ENCODE measurements at places on chromosomes 7 and 10.

DNA sequence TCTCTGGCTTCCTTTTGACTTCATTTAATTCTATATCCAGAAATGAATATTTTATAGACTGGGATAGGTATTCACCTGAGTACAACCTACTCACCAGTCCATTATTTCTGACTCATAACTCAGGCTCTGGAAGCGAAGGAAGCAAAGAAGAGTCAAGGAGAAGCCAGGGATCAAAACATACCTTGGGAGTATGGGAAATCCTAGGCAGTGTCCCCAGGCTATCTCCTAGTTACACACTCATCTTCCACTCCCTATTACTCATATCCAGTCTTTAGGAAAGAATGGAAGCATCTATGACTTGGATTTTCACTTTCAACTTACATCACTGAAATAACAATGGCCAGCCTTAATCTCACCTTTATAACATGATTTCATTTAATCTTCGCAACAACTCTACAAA lies 40.9 kb upstream of the ELAPOR2 start:
- DNase-seq, result no peak

DNA sequence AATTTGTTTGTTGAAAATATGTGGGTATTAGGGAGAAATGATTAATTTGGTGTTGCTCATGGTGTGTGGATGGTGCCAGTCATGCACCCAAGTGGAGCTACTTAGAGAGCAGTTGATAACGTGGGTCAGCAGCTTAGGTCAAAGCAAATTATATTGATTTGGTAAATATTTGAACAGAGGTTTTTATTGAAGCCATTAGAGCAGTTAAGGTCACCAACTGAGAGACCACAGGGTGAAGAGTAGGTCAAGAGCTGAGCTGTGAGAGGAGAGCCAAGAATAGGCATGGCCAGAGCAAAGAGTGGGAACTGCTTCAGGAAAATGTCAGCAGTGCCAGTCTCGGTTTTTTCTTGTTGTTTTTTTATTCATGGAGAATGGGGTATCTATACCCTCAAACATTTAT lies 97.9 kb downstream of the TMEM168 start:
- DNase-seq, result no peak

GRCh38 chr7:47433564-47433895 lies 148.4 kb downstream of the TNS3 start:
- DNase-seq, result no peak

DNA sequence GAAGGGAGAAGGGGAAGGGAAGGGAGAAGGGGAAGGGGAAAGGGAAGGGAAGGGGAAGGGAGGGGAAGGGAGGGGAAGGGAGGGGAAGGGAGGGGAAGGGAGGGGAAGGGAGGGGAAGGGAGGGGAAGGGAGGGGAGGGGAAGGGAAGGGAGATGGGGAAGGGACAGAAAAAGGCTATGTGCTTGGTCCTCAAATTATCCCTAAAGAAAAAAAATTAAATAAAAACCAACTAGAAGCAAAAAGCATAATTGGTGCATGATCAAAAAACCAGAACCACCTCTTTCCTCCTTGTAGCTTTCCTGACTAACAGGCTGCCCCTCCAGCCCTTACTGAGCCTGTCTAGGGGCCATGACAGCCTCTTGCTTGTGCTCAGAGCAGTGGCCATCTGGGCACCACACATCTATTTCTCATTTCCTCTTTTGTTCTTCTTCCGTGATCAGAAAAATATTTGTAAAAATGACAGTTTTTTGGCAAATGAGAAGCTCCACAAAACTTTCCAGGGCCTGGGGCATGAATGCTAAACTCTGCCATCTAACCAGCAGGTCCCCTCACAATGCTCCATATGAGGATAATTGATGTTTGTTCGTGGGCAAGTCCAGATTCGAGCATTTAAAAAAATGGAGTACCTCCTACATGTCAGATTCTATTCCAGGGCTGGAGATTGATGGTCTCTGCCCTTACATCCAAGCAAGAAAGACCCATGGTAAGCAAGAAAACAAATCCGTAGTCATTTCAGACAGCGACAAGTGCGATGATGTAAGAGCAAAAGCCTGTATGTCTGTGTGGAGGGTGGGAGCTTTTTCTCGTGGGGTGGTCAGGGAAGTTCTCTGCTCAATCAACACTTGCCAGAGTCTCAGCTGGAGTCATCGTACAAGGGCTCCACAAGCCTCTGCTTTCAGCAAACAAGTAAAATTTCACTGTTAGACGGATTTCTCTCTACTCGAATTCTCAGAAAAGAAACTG lies 320.9 kb downstream of the WDR11 start:
- no peak for DNase-seq

GRCh38 chr10:14240253-14241189 lies 90.2 kb downstream of the FRMD4A start:
- no peak for DNase-seq

- no peak for DNase-seq
Measured at GRCh38 chr10:127044186-127044585, 139.0 kb downstream of the DOCK1 start.

DNA sequence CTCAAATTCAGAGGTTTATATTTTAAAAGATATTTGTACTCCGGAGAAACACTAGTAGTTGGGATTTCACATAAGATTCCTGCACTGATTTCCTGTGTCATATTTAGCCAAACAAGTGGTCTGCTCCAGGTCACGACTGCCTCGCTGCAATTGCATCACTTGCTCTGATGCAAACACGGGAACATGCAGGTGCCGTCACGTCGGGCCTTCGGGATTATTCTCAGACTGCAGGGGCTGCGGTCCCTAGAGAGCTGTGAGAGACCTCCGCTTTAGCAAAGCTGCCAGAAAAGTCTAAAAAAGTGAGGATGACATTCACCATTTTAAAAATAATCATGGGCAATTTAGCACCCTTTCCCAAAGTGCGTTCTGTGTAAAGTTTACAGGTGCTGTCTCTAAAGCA lies 93.5 kb upstream of the DDC start:
- DNase-seq, result no peak

GRCh38 chr7:14040528-14040927 lies 51.1 kb upstream of the ETV1 start:
- no peak for DNase-seq

GRCh38 chr7:142420554-142421362 lies 162.9 kb upstream of the PRSS58 start:
- no peak for DNase-seq

- no peak for DNase-seq
Measured at GRCh38 chr10:127467811-127468210, 81.3 kb upstream of the NPS start.

- no peak for DNase-seq
Measured at GRCh38 chr10:78170026-78170475, 136.4 kb downstream of the RPS24 start.

DNA sequence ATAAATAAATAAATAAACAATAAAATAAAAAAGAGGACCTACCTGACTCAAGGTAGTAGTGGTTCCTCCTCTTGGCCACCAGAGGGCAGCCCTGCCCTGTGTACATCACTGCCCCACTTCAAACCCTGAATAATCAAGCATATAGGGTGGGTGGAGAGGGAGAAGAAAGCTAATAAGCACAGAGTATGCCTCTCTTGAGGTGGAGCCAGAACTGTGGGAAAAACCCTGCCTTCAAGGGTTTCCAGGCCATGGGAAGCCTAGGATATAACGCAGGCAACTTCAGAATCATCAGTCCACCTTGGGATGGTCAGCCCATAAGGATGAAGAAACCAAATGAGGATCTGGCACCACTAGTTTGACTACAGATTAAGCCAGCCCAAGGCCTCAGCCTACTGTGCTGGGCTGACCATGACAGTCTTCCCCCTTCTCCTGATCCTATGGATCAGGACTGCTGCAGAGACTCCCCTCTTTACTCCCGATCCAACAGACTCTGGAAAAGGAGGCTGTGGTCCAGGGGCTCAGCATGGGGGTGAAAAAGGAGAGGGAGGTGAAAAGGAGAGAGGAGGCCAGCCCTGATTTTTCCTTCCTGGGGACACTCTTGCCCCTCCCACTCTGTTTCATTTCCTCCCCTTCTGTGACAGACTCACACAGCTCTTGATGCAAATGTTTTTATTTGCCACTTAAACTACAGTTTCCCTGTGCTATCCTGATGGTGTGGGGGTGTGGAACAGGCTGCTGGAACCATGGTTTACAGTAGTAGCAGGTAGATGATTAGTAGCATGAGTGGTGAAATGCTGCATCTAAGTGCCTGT lies 10.1 kb downstream of the AVPI1 start:
- DNase-seq, result no peak

- no peak for DNase-seq
Measured at GRCh38 chr10:125263551-125263950, 103.2 kb upstream of the CTBP2 start.

DNA sequence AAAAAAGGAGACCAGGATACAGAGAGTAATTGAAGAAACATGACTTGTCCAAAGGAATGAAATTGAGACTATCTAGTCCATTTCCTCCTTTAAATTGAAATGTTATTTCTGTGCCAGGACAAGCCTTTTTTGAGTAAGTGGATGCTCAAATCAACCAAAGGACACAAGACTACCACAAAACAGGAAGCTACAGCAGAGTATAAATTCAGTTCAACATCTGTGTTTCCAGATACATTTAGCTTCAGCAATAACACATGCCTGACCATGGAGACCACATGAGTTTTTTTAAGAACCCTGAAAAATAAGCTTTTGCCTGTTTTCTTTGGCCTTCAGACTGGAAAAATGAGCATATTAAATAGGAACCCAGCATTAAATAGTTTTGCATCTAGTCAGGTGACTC lies 707.5 kb downstream of the ZWINT start:
- DNase-seq, result no peak

- no peak for DNase-seq
Measured at GRCh38 chr7:16409777-16410176, 11.6 kb downstream of the CRPPA start.

DNA sequence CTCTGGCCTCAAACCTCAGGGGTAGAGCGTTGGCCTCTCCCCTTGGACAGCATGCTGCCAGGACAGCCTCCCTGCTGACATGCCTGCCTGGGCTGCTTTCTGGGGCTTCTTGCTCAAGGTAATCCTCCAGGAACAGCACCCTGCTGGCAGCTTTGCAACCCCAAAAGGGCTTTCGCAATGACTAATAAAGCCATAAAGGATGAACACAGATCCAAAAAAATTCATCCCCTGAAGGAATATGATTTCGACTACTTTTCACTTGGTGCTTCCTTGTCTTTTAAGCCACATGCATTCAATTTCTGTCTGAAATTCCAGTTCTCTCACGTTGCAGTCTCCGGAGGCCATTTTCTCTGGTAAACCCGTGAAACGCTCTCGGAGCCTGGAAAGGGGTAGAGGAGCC lies 15.1 kb upstream of the SH3PXD2A start:
- DNase-seq, result no peak

- no peak for DNase-seq
Measured at GRCh38 chr10:70578371-70578947, 24.1 kb downstream of the PRF1 start.

GRCh38 chr7:30788640-30789333 lies 17.6 kb downstream of the MINDY4 start:
- DNase-seq, result no peak

DNA sequence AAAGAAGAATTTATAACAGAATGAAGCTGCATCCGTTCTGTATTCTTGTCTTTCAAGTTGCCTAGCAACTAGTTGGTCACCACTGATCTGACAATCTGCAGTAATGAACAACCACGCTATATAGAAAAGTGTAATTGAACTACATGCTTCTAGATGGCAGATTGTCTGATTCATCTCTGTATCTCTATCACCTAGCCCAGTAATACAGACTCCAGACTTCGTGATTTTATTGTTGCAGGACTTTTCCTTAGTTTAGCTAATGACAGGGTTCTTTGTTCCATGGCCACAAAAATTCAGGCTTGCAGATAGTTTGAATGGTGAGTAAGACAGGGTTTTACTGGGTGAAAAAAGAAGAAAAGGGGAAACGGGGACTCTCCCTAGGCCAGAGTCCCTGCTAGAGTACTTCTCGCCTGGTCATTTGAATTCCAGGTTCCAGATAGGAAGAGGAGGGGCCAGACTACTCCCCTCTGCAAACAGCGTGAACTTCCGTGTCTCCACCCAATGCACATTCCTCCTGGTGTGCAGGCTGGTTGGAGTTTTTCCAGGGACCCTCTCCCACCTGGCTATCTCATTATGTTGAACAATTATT lies 45.9 kb downstream of the COL1A2 start:
- DNase-seq, result no peak

- DNase-seq, result no peak
Measured at GRCh38 chr10:11012421-11013295, 5.0 kb upstream of the CELF2 start.

DNA sequence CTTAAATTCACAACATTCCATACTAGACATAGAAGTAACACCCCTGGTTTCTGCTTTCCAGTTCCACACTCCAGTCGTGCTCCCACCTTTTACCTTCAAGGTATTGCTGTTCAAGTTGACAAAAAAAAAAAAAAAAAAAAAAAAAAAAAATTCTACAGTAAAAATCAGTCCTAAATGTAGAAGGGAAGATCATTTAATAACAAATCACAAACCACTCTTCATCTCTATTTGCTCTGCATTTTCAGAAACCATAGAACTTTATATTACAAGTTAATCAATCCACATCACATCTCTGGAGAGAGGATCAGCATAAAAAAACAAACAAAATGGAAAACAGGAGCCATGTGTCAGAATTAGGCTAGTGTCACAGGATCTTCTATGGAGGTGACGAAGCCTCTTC lies 206.3 kb upstream of the KLF14 start:
- no peak for DNase-seq

- DNase-seq, result peak; percentile 53
Measured at GRCh38 chr7:93327006-93327633, 95.0 kb downstream of the VPS50 start.

DNA sequence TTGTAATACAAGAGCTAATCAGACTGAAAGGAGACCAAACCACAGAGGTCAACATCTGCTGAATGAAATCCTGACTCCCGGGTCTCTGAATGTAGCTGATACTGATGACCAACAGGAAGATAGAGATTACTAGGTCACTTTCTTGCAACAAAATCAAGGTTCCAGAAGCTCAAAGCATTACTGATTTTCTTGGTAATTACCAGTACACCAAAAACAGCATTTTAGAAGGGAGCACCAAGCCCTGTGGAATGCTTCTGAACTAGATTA lies 177.7 kb downstream of the SLC25A13 start:
- no peak for DNase-seq

- no peak for DNase-seq
Measured at GRCh38 chr7:17546189-17546588, 247.7 kb downstream of the AHR start.

DNA sequence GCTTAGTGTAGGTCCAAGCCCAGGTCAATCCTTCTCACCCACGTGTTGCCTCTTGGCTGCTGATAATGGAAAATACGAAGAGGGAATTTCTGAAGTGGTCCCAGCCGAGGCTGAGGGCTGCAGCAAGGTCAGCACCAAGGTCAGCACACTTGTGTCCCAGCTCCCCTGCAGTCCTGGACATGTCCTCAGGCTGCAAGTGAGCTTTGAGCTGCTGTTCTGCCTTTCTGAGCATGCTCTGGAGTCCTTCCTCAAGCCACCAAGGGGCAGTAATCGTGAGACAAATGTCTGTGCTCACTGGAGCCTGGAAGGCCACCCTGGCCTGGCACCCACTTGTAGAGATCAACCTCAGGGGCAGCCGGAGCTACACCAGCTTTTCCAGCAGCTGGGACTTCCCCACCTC lies 28.3 kb downstream of the DRGX start:
- DNase-seq, result no peak

DNA sequence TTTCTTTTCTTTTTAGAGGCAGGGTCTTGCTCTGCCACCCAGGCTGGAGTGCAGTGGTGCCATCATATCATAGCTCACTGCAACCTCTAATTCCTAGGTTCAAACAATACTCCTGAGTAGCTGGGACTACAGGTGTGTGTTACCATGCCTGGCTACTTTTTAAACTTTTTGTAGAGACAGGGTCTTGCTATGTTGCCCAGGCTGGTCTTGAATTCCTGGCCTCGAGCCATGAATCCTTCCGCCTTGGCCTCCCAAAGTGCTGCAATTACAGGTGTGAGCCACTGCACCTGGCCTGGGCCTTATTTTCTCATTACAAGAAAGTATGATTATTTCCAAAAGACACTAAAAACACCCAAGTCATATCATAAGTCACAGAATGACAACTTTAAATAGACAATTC lies 106.6 kb downstream of the CDK6 start:
- DNase-seq, result no peak
